ENCODE measurements at places on chromosomes 2 and 18. TPM values are rescaled to one million over a fixed set of nuclear protein-coding genes. Genes with fewer than 3 reads are reported as not detected.

The ACAA2 gene
- total RNA-seq: 11.0 TPM

The MBOAT2 gene
- 93.3 TPM for total RNA-seq

The KCNG2 gene
- not detected for total RNA-seq

The SERPINB12 gene
- 1.4 TPM for total RNA-seq

The POTEI gene
- not detected for total RNA-seq

The PAX8 gene
- total RNA-seq: not detected

The C2orf92 gene
- 0.26 TPM for total RNA-seq

The MYOM1 gene
- 0.38 TPM for total RNA-seq

The BMP10 gene
- total RNA-seq: not detected

The CXCR1 gene
- total RNA-seq: not detected

The G6PC2 gene
- not detected for total RNA-seq

The NAB1 gene
- 106 TPM for total RNA-seq

The PROC gene
- total RNA-seq: 0.26 TPM

The UGT1A3 gene
- not detected for total RNA-seq

The NAT8 gene
- not detected for total RNA-seq

The UGT1A8 gene
- total RNA-seq: under 0.01 TPM

The LYPD6 gene
- total RNA-seq: 0.26 TPM

The ASB18 gene
- 0.38 TPM for total RNA-seq

The AQP12B gene
- total RNA-seq: not detected

The PPP1R1C gene
- 2.1 TPM for total RNA-seq

The LCT gene
- under 0.01 TPM for total RNA-seq

The DNAJC5G gene
- total RNA-seq: not detected

The LYPD1 gene
- under 0.01 TPM for total RNA-seq

The IL1RN gene
- 71.9 TPM for total RNA-seq

Data from bronchial epithelial cell (primary cell).